ENCODE measurements at places on chromosomes 5 and 9. TPM values are rescaled to one million over a fixed set of nuclear protein-coding genes. Genes with fewer than 3 reads are reported as not detected.

The PTPRD gene
- not detected for total RNA-seq

DNA sequence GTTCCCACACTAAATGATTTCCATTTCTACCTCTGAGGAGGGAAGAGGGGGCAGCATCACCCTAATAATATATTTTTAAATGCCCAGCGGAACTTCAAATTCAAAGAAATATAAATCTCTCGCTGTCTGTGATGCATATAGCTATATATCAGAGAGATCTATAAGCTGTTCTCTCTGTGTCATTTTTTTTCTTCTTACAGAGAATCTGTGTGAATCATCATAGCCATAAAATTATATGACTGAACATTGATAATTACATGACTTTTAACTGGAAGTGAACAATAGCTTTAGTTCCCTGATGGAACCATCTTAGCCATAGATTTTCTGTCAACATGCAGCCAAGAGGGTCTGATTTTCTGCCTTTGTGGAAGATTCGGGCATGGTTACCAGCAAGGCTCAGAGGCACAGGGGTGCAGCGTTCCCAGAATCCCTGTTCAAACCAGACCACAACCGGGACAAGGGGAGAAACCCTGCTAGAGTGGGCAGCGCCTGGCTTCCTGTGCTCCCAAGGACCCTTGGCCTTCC lies 93.7 kb upstream of the OSMR start:
- no peak for DNase-seq

GRCh38 chr5:62030326-62030725 lies 275.7 kb upstream of the KIF2A start:
- no peak for DNase-seq

The ADAMTS12 gene
- total RNA-seq: 0.05 TPM

- DNase-seq: no peak
Observed at GRCh38 chr5:57816108-57816507, 333.5 kb upstream of the ACTBL2 start.

DNA sequence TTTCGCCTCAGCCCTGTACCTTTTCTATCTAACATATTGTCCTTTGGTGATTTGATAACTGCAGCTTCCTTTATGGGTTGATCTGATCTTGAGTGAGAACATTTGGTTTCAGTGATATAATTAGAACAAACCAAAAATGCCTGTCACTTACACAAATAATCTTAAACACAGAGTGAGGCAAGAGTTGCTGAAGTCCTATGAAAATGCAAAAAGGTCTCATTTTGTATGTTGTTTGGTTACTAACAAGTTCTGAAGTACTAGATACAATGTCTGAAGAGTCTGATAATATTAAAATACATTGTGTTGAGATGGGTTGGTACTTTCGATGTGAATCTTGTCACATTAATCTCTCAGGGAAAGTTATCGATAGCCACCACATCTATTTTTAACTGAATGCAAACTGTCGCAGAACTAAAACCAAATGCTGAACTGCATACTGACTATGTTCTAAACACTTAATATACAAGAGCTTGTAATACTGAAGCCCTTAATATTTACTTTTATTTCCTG lies 70.4 kb upstream of the TMED7 start:
- DNase-seq: no peak

The C9orf43 gene
- total RNA-seq: 1.1 TPM

The STC2 gene
- total RNA-seq: not detected

GRCh38 chr9:89328064-89328463 lies 9.8 kb downstream of the SECISBP2 start:
- DNase-seq: no peak

The CIZ1 gene
- total RNA-seq: 141 TPM

The EPB41L4A gene
- total RNA-seq: not detected

DNA sequence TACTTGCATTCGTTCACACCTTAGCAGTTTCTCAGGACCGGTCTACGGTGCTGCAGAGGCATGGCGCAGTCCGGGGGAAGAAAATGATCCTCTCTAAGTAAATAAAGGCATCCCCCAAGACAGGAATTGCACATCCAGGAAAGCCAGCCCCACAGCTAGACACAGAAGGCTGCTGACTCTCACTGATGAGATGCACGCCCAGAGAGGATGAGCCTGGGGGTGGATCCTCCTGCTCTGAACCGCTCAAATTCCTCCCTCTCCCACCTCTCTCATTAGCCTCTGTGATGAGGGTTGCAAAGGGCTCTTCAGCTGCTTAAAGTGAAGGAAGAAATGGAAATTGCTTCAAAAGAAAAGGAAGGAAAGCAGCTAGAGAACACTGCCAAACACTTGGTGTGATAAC lies 132.4 kb downstream of the TTLL11 start:
- DNase-seq: no peak

- DNase-seq: no peak
Observed at GRCh38 chr9:26261503-26262330, 583.5 kb upstream of the TUSC1 start.

The NUTM2G gene
- total RNA-seq: not detected

DNA sequence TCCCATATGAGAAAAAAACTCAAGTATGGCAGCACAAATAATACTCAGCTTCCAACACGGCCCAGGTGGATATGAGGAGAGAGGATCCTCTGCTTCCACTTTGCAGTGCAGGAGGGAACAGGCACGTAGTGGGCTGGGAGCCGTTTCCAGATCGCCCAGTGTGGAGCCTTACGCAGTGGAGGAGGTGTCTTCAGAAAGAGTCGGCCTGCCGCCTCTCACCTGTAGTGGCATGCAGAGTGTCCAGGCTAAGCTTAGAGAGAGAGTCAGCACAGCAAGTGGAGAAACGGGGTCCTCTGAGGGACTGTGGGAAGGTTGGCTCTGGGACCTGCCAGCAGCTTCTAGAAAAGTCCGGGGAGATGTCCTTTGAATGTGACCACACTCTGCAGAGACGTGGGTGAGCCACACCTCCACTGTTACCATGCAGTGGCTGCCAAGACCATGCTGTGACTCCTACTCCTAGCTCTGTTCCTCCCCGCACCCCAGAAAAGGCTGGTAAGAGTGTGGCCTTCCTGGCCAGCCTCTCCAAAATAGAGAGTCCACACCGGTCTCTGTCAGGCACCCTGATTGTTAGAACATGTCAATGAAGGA lies 3.5 kb upstream of the SEMA4D start:
- DNase-seq: no peak

The F12 gene
- not detected for total RNA-seq

DNA sequence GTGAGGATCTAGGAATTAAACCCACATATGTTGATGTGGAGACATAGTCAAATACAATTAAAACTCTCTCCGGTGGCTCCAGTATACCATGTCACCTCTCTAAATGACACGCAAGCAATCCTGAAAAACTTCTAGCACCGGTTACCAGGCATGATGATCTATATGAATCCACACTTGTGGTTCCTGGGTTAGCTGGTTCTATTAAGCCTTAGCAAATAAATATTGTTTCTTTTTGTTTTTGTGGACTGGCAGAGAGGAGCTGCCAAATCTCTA lies 104.8 kb downstream of the SEC61B start:
- DNase-seq: no peak

GRCh38 chr5:146548781-146549449 lies 32.9 kb upstream of the GPR151 start:
- no peak for DNase-seq

The PPIP5K2 gene
- total RNA-seq: 77.2 TPM

DNA sequence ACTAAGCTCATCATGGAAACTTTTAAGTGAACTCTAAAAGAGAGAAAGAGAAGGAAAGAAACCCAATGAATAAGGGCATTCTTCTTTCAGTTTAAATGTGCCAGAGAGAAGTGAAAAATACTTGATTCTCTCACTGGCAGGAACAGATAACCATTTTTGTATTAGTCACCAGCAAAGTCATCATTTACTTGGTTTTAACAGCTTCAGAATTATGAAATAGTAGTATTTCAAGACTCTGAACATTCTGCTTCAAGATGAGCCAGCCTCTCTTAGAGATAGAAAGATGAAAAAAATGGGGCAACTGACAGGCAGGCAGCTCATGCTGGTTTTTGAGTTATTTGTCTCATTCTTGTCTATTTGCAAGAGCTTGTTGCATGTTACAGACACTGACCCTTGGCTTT lies 103.5 kb downstream of the GCNT1 start:
- DNase-seq: no peak

- no peak for DNase-seq
Observed at GRCh38 chr9:74935008-74935407, 17.7 kb downstream of the C9orf40 start.

DNA sequence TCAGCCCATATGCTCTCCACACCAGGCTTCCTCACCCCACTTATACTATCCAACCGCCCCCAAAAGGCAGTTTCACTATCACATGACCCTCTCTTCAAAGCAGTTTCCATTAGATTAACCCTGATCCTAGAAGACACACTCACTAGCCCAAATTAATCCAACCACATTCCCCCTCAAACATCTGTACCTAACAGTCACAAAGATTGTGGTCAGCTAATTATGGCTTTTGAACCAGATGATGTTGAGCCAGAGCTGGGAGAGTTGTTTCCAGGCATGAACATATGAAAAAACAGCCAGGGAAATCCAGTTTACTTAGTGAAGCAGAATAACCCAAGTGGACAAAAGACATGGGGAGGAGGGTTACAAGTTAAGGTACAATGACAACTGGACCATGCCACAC lies 131.2 kb downstream of the SPOCK1 start:
- no peak for DNase-seq

The GFPT2 gene
- total RNA-seq: 0.52 TPM

DNA sequence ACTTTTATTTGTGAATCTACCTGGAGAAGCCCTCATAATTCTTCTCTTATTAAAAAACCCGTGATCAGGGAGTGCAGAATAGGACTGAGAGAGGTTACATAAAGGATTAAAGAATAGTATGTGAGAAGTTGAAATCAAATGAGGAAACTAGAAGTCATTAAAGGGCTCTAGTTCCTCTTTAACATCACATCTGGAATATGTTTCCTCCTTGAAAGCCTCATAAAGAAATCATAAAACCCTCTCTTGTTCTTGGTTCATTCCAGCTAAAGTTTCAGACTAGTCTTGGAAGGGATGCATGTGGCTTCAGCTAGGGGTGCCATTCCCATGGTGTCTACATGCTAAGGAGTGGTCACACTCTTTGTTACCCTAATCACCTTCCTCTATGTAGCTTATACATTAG lies 5.7 kb upstream of the C5orf46 start:
- DNase-seq: no peak

The PCDHA1 gene
- total RNA-seq: not detected

DNA sequence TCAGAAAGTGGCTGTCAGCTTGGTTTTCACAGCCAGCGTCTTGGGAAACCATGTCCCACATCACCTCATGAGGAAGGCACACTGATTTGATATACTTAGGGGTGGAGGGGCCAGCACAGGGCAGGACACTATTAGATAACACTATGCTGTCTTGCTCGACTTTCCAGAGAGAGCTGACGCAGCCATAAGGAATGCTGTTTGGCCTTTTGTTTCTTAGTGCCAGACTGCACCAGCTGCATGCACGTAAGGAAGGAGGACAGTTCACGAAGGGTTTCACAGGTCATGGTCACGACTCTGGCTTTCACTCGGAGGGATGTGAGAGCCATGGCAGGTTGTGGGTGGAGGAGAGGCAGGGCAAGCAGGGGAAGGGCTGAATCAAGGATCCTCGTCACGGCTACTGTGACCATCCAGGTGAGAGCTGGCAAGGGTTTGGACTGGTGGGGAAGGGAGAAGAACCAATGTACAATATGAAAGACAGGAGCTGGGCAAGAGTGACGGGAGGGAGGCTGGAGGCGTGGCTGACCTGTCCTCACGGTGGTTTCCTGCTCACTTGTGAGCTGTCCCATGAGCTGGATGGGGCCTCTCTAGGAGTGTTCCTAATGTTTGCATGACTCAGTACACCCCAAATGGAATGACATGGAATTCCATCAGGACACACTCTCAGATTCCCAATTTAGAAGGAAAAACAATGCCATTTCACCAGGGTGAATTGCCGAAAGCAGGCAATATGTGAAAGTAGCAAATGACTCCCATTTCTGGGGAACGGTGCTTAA lies 61.7 kb downstream of the OTULIN start:
- DNase-seq: no peak

GRCh38 chr5:147483961-147484707 lies 25.7 kb downstream of the DPYSL3 start:
- no peak for DNase-seq

The TTC33 gene
- total RNA-seq: 14.8 TPM

DNA sequence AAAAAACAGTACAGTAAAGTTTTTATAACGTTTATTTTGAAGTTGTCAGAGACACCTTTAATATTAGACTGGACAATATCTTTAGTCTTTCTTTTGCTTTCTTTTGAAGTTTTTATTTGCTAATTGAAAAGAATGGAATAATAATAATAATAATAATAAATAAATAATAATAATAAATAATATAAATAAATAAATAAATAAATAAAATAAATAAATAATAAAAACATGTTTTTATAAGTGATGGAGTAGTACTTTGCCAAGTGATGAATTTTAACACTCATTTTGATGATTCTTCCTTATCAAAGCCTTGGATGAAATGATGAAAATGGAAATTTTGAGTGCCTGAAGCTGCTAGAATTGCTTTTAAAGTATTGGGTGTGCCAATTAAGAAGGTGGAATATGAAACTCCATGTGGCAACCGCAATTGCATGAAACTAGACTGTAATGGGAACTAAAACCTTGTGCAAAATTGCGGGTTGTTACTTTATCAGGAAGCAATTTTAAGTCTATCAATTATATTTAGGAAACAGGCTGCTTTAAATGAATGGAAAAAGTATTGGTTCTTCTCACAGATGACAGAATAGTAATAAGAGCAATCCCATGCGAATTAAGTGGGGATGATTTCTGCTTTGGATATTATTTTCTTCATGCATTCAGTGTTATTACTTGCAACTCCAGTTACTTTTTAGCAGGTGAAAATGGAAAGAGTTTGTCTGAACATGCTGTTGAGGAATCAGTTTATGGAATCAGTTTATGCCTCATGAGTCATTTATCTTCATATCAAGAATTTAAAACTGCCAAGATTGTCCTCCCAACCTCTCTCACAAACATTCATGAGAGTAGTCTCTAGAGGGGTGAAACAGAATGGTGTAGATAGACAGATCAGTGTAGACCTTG lies 4.6 kb downstream of the ANXA1 start:
- no peak for DNase-seq

DNA sequence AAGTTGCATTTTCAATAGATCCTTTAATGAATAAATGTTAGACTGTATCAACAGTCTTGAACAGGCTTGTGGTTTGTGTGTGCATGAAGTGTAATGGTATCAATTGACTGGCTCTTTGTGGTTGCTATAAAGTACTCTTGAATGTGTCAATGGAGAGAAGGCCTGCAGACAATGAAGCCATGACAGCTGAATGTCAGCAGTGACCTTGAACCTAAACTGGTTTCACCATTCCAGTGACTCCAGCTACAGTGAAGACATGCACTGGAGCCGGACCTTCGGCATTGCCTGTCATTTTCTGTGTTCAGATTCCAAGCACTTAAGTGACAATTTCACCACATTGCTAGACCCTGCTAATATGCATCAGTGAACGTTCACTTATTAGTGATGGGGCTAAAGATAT lies 276.0 kb upstream of the TMEM161B start:
- DNase-seq: no peak

The IL5 gene
- total RNA-seq: not detected
